ENCODE measurements at places on chromosomes 16 and 17.

DNA sequence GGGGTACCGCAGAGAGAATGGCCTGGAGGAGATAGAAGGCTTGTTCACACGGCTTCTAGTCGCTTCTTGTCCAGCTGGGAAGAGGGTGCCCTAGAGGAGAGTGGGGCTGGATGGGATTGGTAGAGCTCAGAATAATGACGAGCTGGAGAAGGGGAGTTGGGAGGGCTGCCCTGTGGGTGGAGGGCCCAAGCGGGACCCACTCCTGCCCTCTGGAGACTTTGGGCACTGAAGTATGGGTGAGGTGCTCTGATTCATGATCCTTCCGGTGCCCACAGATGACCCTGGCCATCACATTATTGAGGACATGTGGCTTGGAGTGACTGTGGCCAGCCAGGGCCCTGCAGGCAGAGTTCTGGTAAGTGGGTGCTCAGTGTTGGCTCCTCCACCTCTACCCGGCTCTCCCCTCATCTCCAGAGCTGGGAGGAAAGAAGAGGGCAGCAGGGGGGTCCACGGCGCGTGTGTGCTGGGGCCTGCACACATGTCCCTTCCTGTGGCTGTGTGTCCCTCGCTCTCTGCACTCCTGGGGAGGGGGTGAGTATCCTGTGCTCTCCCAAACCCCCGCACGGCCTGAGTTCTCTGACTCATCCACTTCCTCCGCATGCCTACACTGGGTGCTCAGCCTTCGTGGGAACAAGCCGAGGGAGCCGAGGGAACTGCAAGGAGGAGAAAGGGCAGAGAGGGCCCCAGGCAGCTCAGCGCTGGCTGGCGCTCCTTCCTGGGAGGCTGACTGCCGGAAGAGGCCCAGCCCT lies 8.5 kb downstream of the ITGA3 start:
- DNase-seq: peak; percentile 86

GRCh38 chr16:3783516-3783915 lies 66.2 kb upstream of the TRAP1 start:
- DNase-seq: no peak

DNA sequence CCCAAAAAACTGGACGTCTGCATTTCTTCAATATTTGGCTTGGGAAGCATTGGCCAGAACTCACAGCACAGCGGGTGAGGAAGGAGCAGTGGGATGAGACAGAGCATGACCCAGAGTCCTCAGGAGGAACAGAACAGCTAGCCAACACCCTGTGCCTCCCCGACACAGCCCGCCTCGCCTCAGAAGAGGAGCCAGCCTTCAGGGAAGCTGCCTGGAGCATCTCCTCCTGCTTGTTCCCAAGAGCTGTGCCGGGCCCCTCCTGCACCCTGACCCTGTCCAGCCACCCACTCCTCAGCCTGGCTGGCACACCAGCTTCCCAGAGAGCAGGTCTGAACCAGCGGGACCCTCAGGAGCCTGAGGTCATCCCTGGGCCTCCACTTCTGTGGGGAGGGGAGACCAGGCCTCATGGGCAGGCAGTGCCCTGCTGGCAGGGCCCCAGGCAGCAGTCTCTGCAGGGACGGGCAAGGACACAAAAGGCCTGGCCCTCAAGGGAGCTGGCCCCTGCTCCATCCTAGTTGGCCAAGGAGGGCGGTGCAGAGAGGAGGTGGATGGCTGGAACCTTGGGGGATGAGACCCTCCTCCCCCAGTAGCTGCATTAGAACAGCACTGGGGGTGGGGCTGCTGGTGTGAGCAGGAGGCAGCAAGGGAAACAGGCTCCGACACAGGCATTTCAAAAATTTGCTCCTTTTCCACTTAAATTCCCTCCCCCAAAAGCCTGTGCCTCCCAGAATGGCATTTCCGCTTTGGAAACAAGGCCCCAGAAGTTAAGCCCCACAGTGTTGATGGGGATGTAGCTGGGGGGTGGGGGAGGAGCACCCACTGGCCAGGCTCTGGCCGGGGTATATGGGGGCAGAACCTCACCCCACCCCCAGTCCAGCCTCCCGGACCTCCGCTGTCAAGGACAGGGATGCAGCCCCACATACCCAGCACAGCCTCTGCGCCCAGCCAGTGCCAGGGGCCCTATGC lies 1.8 kb upstream of the BCAR1 start:
- peak; percentile 70 for DNase-seq

- DNase-seq: no peak
Observed at GRCh38 chr17:73165616-73166404, 1.0 kb downstream of the SSTR2 start.

- DNase-seq: no peak
Observed at GRCh38 chr16:51119556-51119955, 31.5 kb downstream of the SALL1 start.

DNA sequence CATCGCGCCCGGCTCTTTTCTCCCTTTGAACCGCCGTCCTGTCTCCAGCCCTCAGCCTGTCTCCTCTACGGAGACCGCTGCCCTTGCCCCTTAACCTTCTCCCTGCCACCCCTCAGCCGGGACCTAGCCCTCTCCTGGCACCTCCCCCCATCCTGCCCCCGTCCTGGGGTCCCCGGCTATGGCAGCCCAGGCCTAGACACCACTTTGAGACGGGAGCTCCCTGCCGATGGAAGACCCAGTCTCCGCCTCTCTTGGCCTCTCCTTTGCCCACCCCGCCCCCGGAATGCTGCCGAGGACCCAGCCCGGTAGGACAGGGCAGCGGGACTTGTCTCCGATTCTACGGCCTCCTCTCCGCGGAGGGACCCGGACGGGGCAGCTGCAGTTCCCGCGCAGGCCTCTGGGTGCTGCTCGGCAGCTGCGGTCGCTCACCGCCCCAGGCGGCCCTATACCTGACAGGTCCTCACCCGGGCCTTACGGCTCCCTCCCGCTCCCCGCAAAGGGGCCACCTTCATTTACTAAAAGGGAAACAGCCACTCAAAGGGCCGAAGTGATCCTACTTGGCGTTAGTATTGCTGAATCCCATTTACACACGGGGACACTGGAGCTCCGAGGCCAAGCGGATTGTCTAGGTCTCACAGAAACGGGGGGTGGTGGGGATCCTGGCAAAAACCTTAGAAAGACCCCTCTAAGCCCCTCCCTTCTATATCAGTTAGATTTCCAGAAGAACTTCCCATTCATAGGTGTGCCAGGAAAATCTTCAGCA lies 32.6 kb upstream of the TAC4 start:
- DNase-seq: no peak

DNA sequence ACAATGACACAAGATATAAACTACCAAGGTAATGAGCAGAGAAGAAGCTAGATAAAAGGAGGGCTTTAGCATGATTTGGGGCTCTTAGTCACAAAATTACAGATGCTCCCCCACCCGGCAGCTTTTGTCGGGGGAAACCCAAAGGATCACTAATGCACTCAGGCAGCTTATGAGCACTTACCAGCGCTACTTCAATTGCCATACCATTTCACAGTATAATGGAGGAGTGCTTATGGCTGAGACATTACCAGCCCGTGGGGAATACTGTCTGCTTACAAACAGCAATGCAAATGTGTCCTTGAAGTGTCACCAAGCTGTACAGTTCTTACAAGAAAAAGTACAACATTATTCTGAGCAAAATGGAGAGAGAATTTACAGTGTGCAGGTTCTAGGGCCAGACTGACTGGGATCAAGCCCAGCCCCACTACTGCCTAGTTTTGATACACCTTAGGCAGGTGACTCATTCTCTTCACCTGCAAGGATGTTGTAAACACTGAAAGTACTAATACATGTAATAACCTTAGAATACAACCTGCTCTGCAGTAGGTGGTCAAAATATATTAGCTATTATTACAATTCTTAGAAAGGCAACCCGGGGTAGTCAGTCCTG lies 16.3 kb downstream of the ANKFY1 start:
- no peak for DNase-seq

GRCh38 chr16:68377667-68378393 lies 67.0 kb downstream of the PRMT7 start:
- DNase-seq: no peak

DNA sequence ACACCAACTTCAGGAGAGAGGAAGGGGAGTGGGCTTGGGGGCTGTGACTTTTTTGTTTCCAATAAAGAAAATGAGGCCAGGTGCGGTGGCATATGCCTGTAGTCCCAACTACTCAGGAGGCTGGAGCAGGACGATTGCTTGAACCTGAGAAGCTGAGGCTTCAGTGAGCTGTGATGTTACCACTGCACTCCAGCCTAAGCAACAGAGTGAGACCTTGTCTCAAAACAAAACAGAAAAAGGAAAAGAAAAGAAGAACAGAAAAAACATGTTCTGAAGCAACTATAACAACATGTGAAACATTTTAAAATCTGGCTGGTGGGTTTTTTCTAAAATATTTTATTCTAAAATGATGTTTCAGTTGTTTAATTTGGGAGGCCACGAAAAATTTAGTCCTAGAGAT lies 554.0 kb upstream of the ZFHX3 start:
- DNase-seq: no peak

DNA sequence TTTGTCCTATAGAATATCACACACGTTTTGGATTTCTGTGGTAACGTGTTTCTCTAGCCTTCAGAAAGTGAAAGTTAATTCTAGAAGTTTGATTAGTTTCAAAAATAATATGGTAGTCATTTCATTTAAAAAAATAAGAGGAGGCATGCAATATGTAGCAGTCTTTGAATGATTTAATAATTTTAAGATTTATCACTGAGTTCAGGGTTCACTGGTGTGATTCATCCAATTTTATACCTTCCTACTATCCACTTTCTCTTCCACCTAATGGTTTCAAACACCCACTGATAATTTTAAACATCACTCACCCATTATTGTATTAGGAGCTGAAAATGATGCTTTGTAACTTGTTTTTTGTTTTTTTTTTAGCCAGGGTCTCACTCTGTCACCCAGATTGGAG lies 42.3 kb downstream of the CMC2 start:
- no peak for DNase-seq

DNA sequence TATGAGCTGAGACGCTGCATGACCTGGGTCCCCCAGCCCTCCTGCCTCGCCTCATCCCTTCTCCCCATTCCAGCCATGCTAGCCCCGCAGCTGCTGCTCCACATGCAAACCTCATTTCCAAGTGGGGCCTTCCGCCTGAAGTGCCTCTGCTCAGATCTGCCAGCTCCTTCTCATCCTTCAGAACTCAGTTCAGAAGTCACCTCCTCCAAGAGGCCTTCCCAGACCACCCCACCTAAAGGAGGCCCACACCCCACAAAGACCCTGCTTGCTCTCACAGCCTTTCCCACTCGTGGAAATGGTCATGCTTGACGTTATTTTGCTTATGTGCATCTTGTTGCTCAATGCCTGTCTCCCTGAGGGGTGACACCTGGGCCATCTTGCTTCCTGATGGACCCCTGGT lies 58.7 kb downstream of the RMI2 start:
- no peak for DNase-seq

DNA sequence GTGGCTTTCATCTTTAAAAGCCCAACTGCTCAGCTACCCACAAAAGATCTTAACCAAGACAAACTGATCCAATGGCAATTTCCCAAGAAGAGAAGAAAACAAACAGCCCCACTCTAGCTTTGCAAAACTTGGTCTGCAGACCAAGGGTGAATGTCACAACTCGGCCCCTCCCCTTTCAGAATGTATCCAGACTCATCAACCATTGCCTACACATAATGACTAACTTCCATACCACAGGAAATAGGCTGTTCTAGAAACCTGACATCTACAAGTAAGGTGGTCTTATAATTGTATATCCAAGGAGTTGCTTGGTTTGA lies 16.0 kb downstream of the DCUN1D3 start:
- DNase-seq: peak; percentile 44

GRCh38 chr17:5034063-5034462 lies 1.2 kb downstream of the SLC52A1 start:
- DNase-seq: no peak

GRCh38 chr17:50240851-50241250 lies 33.4 kb upstream of the TMEM92 start:
- DNase-seq: no peak

GRCh38 chr17:45315648-45316433 lies 979 bp downstream of the MAP3K14 start:
- no peak for DNase-seq

DNA sequence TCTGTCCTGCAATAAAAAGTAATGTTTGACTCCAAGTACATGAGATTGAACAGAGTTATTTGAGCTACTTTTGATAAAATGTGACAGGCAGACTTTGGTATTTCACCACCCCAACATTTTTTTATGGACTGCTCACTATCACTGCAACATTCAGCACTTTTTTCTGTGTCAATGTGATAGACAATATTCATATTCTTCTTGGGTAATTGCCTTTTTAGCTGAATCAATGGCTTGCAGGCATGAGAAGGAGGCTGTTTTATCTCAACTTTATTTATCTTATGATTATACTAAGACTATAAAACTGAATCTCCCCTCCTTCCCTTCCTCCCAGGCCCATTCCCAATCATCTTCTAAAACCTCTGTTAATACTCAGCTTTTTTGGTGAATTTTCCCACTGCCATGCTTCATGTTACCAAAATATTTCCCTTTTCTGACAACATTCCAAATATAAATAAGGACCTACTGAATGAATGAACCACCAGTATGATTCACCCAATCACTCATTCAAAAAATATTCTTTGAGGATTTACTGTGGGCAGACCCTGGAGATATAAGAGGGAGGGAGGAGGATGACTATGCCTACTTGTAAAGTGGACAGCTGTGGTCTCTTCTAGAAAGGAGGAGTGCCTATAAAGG lies 67.6 kb downstream of the CDH13 start:
- no peak for DNase-seq

All from GM04503 (cell line).